Ovary (tissue), 10 donors: ENCODE measurements at places on chromosomes 4 and X. TPM values are rescaled to one million over a fixed set of nuclear protein-coding genes. Genes with fewer than 3 reads are reported as not detected.

- no peaks in the 10 kb centered on the region for H3K36me3 ChIP-seq
- no peak overlapping the region for H3K4me3 ChIP-seq
- no peak overlapping the region for H3K27ac ChIP-seq
- H3K4me1 ChIP-seq, result no peaks in the 10 kb centered on the region
These were observed 117.8 kb downstream of the RASGEF1B start for GRCh38 chr4:81353861-81354260.

Gene DCUN1D4
- 78.9 TPM for total RNA-seq

GRCh38 chrX:41720125-41720779 is 3.7 kb upstream of the GPR82 start:
- no peak overlapping the region for H3K4me3 ChIP-seq
- H3K36me3 ChIP-seq, result no peaks in the 10 kb centered on the region
- no peak overlapping the region for H3K27ac ChIP-seq
- H3K27me3 ChIP-seq, result no peaks in the 10 kb centered on the region

Gene CHRDL1
- 1.2 TPM for total RNA-seq

GRCh38 chr4:44121210-44121609 is 327.4 kb downstream of the KCTD8 start:
- no peaks in the 10 kb centered on the region for H3K4me1 ChIP-seq
- H3K36me3 ChIP-seq, result no peaks in the 10 kb centered on the region
- H3K27ac ChIP-seq, result no peak overlapping the region

Gene PAGE2
- total RNA-seq, result not detected

DNA sequence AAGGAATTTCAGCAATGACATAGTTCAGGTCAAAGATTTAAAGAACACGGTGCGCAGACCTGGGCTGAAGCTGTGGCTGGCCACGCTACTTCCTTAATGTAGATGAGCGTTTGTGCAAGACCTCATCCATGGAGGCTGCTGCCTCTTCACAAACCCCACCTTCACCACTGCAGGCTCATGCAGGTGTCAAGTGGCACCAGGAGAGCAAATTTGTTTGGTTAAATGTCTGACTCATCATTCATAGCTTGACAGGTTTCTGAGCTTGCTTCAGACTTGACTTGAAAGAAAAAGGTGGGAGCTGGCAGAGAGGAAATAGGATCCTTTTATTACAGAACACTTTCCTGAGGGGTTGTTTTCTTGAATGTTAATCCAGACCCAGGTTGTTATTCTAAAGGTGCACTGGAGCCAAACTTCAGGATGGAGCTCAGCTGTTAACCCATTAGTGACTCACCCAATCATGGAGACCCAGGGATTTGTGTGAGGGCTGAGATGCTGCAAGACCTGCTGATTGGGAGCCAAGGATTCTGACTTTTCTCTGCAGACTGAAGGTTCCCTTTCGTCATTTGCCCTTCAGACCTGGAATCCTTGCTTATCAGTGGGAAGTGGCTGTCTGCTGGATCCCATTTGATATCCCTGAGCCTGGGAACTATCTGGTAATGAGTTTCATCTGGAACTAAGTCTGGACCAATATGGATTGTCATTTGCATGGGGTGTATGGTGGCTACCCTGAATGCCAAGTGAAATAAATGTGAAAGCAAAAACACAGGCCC is 315.3 kb downstream of the PTTG2 start:
- no peak overlapping the region for H3K27ac ChIP-seq
- no peaks in the 10 kb centered on the region for H3K27me3 ChIP-seq
- H3K4me1 ChIP-seq, result no peaks in the 10 kb centered on the region
- no peak overlapping the region for H3K4me3 ChIP-seq

Gene BEND4
- total RNA-seq, result 0.26 TPM

Gene OTUD6A
- total RNA-seq, result not detected

- no peak for DNase-seq
- no peak overlapping the region for H3K4me3 ChIP-seq
- H3K27me3 ChIP-seq, result no peaks in the 10 kb centered on the region
These were observed 45.0 kb downstream of the TMEM165 start for GRCh38 chr4:55440786-55441185.

DNA sequence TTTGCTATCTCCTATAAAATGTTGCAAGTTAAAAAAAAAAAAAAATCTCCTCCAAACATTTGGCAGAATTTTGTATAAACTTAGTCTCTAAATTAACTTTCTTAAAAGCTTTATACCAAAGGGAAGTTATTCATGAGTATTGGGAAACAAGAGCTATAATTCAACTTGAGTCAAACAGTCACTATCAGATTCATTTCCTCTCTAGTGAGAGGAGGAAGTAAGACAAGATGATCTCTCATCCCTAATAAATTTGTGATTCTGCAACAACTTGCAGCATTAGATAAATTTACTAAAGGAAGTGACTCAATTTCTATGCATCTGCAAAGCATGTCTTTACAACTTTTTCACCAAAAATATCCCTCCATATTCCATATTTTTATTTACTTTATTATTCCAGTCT is 135.4 kb upstream of the GNPDA2 start:
- DNase-seq, result no peak

- no peaks in the 10 kb centered on the region for H3K27me3 ChIP-seq
- no peaks in the 10 kb centered on the region for H3K36me3 ChIP-seq
- H3K4me1 ChIP-seq, result no peaks in the 10 kb centered on the region
- peak overlapping the region; percentile 65 for H3K27ac ChIP-seq
- peak; percentile 75 for DNase-seq
- peak overlapping the region; percentile 61 for H3K4me3 ChIP-seq
These were observed 3.4 kb downstream of the TFE3 start for GRCh38 chrX:49039598-49040375.

DNA sequence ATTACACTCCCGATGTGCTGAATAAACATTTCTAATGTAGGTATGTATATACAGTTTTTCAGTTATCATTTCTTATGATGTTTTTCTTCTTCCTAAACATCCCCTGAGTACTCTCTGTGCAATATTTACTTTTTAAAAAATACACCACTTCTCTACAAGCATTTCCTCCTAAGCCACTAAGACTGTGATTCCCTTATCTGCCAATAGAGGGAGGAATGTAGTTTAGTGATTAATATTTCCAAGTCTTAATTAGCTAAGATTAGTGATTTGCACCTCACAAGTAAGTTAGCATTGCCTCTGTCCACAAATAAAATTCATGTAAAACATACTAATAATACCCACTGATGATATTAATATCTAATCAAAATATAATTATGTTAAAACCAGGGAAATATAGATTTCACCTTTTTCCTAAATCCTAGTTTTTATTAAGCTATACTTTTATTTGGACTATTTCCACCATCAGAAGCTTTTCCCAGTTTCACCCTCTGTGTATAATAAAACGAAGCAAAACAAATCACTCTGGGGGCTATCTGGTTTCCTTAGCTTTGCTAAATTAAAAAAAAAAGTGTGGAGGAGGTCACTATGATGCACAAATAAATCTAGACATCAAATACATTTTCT is 909.1 kb downstream of the FAT4 start:
- H3K27ac ChIP-seq, result no peak overlapping the region
- H3K27me3 ChIP-seq, result no peaks in the 10 kb centered on the region
- no peak overlapping the region for H3K4me3 ChIP-seq
- H3K4me1 ChIP-seq, result no peaks in the 10 kb centered on the region

Gene FSTL5
- not detected for total RNA-seq

DNA sequence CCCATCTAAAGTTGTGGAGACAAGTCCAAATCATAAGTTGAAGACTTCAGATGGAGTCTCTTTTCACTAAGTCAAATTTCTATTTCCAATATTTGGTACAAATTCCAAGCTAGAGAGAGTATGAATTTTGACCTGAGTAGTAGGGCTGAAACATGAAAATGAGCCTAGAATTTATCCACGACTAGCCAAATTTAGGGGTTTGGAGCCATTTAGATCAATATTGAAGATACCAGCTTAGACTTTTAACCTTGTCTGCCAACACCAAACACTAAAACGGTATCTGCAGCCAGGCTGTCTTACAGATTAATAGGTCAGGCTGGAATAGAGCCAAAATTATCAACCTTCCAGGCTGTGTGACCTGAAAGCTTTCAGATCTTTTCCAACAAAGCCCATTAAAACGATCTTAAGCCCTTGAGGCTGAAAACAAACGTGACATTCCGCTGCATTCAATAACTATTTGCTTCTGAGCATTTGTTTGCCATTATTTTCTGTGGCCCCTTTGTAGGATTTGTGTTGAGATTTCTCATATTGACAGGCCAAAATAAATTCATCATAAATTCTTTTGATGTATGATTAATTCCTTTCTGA is 268.7 kb upstream of the DKK2 start:
- DNase-seq, result no peak
- H3K27me3 ChIP-seq, result no peaks in the 10 kb centered on the region
- H3K4me3 ChIP-seq, result no peak overlapping the region
- no peaks in the 10 kb centered on the region for H3K4me1 ChIP-seq
- H3K36me3 ChIP-seq, result no peaks in the 10 kb centered on the region

Gene HGFAC
- total RNA-seq, result 0.15 TPM

- DNase-seq, result peak; percentile 46
- H3K36me3 ChIP-seq, result no peaks in the 10 kb centered on the region
- no peaks in the 10 kb centered on the region for H3K27me3 ChIP-seq
- no peak overlapping the region for H3K27ac ChIP-seq
- no peaks in the 10 kb centered on the region for H3K4me1 ChIP-seq
These were observed 46.4 kb downstream of the PAGE2 start for GRCh38 chrX:55135171-55135570.

Gene RTL3
- not detected for total RNA-seq

Gene CYLC1
- not detected for total RNA-seq

DNA sequence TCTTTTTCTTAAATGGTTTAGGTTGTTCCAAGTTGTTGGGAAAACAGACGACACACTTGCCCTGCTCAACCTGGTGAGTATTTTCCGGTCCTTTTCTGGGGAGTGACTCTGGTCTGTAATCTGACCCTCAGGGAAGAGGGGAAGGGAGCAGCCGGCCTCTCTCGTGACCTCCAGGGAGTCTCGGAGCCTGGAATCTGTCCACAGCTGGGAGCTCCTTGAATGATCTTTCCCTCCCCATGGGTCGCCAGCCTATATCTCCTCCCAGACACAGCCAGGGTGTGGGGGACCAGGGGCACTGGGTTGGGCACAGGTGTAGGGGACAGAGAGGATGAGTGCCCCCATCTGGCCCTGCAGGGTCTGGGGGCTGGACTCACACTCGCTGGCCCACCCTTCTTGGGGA is 18.9 kb downstream of the TMEM175 start:
- no peaks in the 10 kb centered on the region for H3K27me3 ChIP-seq
- no peak overlapping the region for H3K27ac ChIP-seq
- no peaks in the 10 kb centered on the region for H3K36me3 ChIP-seq
- no peak overlapping the region for H3K4me3 ChIP-seq

GRCh38 chr4:94507708-94508107 is 56.0 kb downstream of the PDLIM5 start:
- H3K27ac ChIP-seq, result no peak overlapping the region
- H3K27me3 ChIP-seq, result no peaks in the 10 kb centered on the region
- H3K36me3 ChIP-seq, result no peaks in the 10 kb centered on the region
- DNase-seq, result no peak

DNA sequence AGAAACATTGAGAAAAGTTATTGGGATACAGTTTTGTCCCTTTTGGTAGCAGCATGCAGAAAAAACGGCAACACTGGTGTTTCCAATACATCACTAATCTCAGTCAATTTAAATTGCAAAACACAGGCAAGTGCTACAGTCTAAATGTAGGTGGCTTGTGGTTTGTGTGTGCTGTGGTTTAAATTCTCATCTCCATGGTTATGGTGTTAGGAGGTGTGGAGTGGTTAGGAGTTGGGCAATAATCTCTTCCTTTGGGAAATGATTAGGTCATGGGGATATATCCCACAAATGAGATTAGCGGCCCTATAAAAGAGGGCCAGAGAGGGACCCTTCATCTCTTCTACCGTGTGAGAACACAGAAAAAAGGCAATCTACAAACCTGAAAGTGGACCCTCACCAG is 1344.3 kb downstream of the ADGRL3 start:
- DNase-seq, result no peak
- no peaks in the 10 kb centered on the region for H3K27me3 ChIP-seq
- H3K4me1 ChIP-seq, result no peaks in the 10 kb centered on the region
- no peak overlapping the region for H3K27ac ChIP-seq

- peak overlapping the region; percentile 69 for H3K4me3 ChIP-seq
- no peaks in the 10 kb centered on the region for H3K4me1 ChIP-seq
- DNase-seq, result no peak
- H3K27me3 ChIP-seq, result no peaks in the 10 kb centered on the region
These were observed 665 bp downstream of the RBM41 start for GRCh38 chrX:107117993-107118321.

Gene MAGEA2B
- not detected for total RNA-seq

GRCh38 chrX:69607616-69608015 is 8.3 kb upstream of the EDA start:
- H3K4me1 ChIP-seq, result no peaks in the 10 kb centered on the region
- DNase-seq, result no peak
- H3K27me3 ChIP-seq, result no peaks in the 10 kb centered on the region
- H3K36me3 ChIP-seq, result no peaks in the 10 kb centered on the region
- no peak overlapping the region for H3K27ac ChIP-seq

DNA sequence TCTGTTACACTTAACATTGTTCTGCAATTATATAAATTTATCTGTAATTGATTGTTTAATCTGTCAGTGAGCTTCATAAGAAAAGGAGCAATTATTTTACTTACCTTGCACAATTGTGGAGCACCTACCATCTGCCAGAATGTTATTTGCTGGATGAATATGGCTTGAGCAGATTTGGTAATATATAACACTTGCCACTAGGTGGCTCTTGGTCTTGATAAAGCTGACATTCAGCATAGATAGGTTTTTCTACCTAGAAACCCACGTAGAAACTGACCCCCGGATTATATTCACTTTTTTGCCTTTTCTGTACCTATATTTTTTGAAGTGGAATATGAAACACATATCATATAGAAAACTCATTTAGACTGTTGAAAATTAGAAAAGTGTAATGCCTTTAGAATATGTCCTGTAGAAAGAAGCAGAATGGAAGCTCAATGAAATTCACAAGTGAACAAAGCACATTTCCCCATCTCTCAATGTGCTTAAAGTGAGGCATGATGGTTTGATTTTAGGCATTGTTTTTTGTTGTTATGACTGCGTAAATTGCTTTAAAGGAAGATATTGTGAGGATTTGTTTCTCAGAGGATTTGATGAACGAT is 9.5 kb downstream of the RBPJ start:
- no peaks in the 10 kb centered on the region for H3K27me3 ChIP-seq
- peaks cover 4% of the 10 kb centered on the region for H3K4me1 ChIP-seq
- no peak overlapping the region for H3K4me3 ChIP-seq
- H3K27ac ChIP-seq, result no peak overlapping the region
- no peak for DNase-seq
- no peaks in the 10 kb centered on the region for H3K36me3 ChIP-seq

Gene SMR3B
- total RNA-seq, result 0.77 TPM

DNA sequence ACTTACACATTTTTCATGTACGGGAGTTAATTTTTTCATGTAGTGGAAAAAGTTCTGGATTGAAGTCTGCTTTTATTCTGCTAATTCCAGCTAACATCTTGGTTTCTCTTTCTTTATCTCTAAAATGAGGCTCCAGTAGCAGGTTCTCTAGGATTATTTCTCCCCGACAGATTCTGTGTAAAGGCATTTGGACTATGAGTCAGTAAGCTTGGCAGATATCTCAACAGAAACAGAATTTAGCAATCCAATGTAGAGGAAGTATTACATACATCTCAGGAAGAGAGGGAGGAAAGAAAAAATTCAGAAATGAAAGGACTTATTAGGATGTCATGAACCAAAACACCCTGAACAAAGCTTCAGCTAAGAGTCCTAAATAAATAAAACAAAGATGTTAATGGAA is 1682.3 kb upstream of the TENM3 start:
- no peaks in the 10 kb centered on the region for H3K27me3 ChIP-seq
- H3K27ac ChIP-seq, result no peak overlapping the region
- H3K4me3 ChIP-seq, result no peak overlapping the region
- no peak for DNase-seq
- no peaks in the 10 kb centered on the region for H3K4me1 ChIP-seq

Gene SPANXB1
- not detected for total RNA-seq
